CD8-positive, alpha-beta memory T cell (primary cell): ENCODE measurements at places on chromosomes 3 and 15. TPM values are rescaled to one million over a fixed set of nuclear protein-coding genes. Genes with fewer than 3 reads are reported as not detected.

The TGM5 gene
- 0.18 TPM for total RNA-seq

The ARID3B gene
- total RNA-seq: 30.1 TPM

The ATP13A3 gene
- 165 TPM for total RNA-seq

The C3orf33 gene
- total RNA-seq: 2.2 TPM

The CD96 gene
- total RNA-seq: 69.1 TPM

The ALG1L2 gene
- not detected for total RNA-seq

The MYRIP gene
- total RNA-seq: not detected
